HEK293T (cell line): ENCODE measurements at places on chromosomes 4 and X.
A peak's percentile ranks its signal among the peaks of the same experiment; 100 is the strongest.

- peak; percentile 34 for DNase-seq
These were observed 581 bp downstream of the UBE2K start for GRCh38 chr4:39698424-39699009.

GRCh38 chr4:81424816-81425755 is 46.6 kb downstream of the RASGEF1B start:
- no peak for DNase-seq

- no peak for DNase-seq
These were observed 3.2 kb downstream of the RPS6KA3 start for GRCh38 chrX:20263474-20263873.

DNA sequence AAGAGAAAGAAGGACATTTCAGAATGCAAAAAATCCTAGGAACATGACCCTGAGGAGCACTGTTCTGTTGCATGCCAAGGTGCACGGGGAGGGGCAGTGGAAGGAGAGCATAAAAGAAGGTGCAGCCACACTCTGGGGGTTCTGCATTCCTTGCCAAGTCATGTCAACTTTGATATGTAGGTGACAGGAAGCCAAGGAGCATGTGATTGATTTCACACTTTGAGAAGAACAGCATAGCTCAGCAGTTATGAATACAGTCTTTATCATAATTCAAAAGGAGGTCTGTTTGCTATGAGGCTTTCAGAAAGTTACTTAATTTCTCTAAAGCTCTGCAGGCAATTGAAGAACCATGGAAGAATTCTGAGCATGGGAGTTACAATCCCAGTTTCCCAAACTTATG is 50.6 kb downstream of the SCFD2 start:
- no peak for DNase-seq

- no peak for DNase-seq
These were observed 5.9 kb upstream of the GK2 start for GRCh38 chr4:79413886-79414285.

- no peak for DNase-seq
These were observed 63.8 kb downstream of the TBC1D19 start for GRCh38 chr4:26647523-26648224.

- no peak for DNase-seq
These were observed 185.5 kb downstream of the TEX13C start for GRCh38 chrX:125505207-125505606.

GRCh38 chrX:45986081-45986480 is 559.1 kb downstream of the ZNF674 start:
- DNase-seq, result no peak

- no peak for DNase-seq
These were observed 265.0 kb upstream of the FAT4 start for GRCh38 chr4:125049711-125050110.

GRCh38 chr4:2800691-2801596 is 8.1 kb downstream of the SH3BP2 start:
- no peak for DNase-seq

GRCh38 chr4:41561244-41561643 is 23.3 kb downstream of the LIMCH1 start:
- DNase-seq, result no peak

DNA sequence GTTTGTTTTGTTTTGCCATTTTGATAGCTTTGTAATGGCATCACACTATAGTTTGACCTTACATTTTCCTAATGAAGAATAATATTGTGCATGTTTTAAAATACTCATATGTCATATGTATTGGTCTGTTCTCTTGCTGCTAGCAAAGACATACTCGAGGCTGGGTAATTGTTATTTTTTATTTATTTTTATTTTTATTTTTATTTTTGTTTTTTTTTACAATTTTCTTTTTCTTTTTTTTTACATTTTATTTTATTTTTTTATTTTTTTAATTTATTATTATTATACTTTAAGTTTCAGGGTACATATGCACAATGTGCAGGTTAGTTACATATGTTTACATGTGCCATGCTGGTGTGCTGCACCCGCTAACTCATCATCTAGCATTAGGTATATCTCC is 104.6 kb upstream of the GRID2 start:
- DNase-seq, result no peak

GRCh38 chrX:140360284-140360683 is 144.6 kb downstream of the SOX3 start:
- no peak for DNase-seq

GRCh38 chr4:185587427-185588161 is 52.3 kb upstream of the PDLIM3 start:
- DNase-seq, result no peak

DNA sequence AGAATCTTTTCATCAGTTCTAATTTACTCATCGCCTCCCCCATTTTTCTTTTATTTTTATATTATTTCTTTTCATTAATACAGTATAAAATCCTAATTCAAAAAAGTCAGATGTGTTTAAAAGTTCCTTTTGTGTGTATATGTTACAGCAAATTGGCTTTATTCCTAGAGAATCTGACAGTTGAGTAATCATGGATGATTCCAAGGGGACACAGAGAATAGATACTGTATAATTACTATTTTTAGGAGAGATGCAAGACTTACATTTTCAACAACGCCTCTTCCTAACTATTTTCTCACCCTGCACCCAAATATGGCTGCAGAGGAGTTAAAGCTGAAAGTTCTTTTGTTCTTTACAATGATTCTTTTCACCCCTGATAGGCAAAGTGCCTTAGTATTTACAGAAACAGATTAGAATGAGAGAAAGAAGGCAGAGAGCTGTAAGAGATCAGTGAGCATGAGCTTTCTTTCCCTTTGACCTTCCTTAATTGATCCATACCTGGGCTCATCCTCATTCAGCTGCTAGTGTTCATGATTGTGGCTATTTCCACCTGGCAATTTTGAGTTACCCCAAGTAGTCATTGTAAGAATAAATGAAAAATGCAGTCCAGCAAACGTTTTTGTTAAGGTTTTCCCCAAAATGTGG is 210.8 kb downstream of the SLC4A4 start:
- DNase-seq, result no peak

DNA sequence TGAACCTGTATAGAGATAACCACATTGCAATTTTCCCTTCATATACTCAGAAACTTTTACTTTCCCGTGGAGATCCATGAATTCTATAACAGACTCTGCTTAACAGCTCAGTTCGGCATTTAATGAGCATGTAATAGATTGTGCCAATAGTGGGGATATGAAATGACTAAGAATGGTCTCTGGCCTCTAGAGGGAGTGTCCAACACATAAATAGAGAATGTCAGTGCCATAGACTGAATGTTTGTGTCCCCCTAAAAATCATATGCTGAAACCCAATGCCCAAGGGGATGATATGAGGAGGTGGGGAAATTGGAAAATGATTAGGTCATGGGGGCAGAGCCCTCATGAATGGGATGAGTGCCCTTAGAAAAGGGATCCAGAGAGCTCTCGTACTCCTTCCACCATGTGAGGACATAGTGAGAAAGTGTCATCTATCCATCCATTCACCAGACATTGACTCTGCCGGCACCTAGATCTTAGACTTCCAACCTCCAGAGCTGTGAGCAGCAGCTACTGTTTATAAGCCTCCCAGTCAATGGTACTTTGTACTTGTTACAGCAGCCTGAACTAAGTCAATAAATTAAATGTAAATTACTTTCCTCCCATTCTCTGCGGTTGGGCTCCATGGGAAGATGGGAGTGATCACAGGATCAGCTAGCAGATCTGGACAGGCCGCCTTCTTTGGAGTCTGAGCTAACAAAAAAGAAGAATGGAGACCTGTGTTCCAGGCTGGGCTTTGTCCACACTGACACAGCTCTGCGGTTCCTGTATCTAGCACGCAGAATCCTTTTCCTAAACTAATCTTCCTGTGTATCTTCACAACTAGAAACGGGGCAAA is 28.1 kb upstream of the HPSE start:
- no peak for DNase-seq

- DNase-seq, result no peak
These were observed 24.9 kb downstream of the GPRASP3 start for GRCh38 chrX:102745513-102745856.

GRCh38 chr4:15035159-15035558 is 32.9 kb downstream of the CPEB2 start:
- DNase-seq, result no peak

GRCh38 chrX:110252711-110253110 is 65.2 kb downstream of the AMMECR1 start:
- no peak for DNase-seq

- DNase-seq, result peak; percentile 56
These were observed 47.8 kb upstream of the HSD17B10 start for GRCh38 chrX:53481816-53482465.

GRCh38 chr4:156018383-156018782 is 64.7 kb upstream of the CTSO start:
- DNase-seq, result no peak

GRCh38 chr4:58603951-58604350 is 1493.8 kb upstream of the IGFBP7 start:
- no peak for DNase-seq

GRCh38 chrX:17817251-17817650 is 43.8 kb downstream of the RAI2 start:
- DNase-seq, result no peak

- DNase-seq, result no peak
These were observed 161.0 kb downstream of the CPEB2 start for GRCh38 chr4:15163284-15163645.

- DNase-seq, result no peak
These were observed 1.5 kb downstream of the MSANTD1 start for GRCh38 chr4:3250438-3250955.

DNA sequence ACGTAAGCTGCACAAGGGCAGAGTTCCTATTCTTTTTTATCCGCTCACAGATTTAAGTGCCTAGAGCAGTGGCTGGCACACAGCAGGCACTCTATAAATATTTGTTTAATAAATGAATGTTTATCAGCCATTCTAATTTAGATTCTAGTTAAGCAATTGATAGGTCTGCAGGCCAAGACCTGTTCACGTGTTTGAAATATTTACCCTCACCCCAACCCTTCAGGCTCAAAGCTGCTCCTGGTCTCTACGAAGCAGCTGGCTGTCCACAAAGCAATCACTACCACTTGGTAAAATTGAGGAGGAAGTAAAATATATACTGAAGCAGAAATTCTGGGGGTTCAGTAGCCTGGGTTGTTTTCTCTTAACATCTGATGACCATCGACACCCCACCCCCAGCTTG is 158.1 kb downstream of the MGST2 start:
- no peak for DNase-seq

DNA sequence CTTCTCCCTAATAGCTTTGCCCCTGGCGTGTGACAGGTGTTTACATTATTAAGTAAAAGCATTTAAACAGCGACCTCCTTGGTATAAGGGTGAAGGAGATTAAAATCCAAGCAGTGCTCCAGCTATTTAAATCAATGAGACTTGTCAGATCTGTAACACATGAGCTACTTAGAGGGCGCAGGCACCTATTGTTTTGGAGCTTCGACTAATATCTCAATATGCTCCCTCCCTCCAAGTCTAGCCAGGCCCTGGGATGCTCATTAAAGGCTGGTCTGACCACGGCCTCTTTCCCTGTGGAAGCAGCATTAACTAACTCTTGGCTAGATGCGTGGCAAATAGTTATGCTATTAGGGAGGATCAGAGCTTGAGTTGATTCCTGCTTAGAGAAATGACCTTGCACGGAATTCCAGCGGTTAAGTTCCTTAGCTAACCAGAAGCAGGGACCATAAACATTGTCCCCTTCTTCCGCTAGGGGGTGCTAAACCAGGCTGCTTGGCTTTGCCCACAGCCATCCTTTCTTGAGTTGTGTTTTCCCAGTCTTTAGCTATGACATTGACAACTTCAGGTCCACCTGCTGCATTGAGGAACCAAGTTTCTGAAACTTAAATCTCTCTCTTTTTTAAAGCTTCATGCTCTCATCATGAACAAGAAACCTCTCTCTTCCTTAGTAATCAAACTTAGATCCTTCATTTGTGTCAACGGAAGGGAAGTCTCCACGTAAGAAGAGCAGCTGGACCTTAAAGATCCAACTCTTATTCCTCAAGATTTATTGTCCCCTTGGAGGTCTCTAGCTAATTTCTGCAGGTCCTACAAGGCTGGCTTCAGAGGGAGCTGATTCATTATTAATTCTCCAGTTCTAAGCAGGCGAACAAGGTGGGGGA is 80.7 kb upstream of the IGFBP7 start:
- peak; percentile 70 for DNase-seq

DNA sequence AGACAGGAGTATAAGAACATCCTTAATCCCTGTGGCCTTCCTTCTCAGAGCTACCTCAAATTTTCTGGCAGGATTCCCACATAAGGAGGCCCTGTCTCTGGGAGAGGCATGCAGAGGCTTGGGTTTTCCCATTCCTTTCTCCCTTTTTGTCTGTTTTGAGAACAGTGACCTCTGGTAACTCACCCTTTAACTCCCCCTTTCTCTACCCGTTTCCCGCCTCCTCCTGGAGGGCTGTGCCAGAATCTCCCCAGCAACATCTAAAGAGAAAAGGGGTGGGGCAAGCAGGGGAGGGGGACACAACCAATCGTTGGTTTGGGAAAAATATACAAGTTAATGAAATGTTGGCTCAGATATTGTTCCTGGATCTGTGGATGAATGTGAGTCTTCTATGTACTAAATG is 303.7 kb upstream of the IRS4 start:
- DNase-seq, result no peak

DNA sequence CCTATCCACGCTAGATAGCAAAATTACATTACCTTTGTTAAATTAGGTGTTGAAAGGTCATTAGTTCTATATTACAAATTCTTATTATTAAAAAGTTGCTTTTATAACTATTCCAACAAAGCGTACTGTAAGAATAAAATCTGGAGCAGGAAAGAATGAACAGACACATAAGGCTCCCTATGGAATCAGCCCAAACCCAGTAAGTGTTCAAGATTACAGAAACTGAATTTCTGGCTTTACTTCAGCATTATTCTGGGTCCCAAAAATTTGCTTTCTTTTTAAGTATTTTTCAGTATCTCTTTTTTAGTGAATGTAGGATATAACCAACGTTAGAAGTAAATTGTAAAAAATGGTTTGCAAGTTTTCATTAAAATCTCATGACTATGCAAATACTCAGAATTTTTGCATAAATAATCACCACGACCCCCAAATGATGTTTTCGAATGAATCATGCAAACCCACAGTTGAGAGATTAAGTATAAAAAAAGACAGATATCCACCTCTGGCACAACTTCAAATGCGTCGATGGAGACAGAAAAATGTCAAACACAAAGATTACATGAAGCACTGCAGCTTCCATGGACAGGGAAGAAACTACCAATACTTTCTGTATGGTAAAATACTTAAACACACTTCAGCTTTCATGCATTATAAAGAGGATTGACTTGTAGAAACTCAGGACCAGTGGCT is 238.5 kb downstream of the RASL11B start:
- DNase-seq, result no peak

- no peak for DNase-seq
These were observed 1788.0 kb upstream of the TENM3 start for GRCh38 chr4:180455226-180455625.

DNA sequence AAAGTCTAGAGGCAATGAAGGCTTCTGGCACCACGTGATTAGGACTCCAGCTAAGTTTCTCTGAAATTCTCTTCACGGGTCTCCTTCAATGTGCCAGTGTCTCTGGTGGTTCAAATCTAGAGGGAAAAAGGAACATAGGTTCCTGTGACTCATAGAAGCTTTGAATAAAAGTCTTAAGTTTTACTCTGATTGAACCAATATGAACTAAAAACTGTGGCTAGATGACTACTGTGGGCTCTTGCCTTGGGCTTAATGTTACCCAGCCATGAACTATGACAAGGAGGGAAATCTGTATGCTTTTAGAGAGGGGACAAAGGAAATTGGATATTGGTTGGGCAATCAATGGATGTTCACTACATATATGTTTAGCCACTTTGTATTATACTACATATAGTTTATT is 49.9 kb upstream of the TEX13D start:
- DNase-seq, result no peak
